Natural killer cell treated with Interleukin-12 subunit alpha and Interleukin-12 subunit beta and Interleukin-15 and Interleukin-18, amount 100 ng/mL, for 72 hours (primary cell): ENCODE measurements at places on chromosomes 13 and 19.

DNA sequence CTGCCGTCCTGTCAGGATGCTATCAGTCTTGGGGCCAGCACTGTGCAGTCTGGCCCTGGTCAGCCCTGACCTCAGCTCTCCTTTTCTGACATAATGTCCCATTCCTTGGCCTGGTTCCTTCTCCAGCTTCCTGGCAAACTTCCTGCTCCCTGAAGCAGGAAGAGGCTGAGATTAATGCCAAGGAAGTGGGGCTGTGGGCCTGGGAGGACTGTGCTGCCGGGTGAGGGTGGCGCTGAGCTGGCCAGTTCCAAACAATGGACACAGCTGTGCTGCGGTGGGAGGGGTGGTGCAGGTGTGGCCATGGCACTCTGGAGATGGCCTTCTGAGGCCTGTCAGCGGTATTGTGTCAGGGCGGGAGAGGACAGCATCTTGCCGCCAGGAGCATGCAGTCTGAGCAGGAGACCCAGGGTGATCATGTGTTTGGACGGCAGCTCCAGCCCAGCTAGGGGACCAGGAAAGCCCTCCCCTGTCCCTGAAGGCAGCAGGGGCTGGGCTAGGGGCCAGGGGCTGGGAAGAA is 30.9 kb downstream of the TUBA3C start:
- no peak for DNase-seq

DNA sequence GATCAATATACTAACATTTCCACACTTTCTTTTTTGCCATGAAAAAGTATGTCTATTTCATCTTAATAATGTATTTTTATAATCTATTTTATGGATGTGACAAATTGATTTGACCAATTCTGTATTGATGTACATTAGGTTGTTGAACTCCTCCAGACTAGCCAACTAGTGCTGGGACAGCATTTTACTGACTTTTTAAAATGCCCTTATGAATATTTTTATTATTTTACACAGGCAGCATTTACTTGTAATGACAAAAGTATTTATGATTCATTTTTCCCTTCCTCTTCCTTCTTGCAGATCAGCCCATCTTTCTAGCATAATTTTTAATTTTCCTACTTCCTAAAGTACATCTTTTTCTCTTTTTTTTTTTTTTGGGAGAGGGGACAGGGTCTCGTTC is 918 bp upstream of the FUZ start:
- DNase-seq: no peak

GRCh38 chr19:15037586-15037985 is 11.7 kb upstream of the CASP14 start:
- DNase-seq: no peak

- peak; percentile 80 for DNase-seq
Measured at GRCh38 chr19:38394488-38394887, 6.0 kb downstream of the SPRED3 start.

- no peak for DNase-seq
Measured at GRCh38 chr19:17936379-17936778, 3.6 kb downstream of the CCDC124 start.

GRCh38 chr13:79395881-79396280 is 10.2 kb downstream of the RBM26 start:
- DNase-seq: no peak

DNA sequence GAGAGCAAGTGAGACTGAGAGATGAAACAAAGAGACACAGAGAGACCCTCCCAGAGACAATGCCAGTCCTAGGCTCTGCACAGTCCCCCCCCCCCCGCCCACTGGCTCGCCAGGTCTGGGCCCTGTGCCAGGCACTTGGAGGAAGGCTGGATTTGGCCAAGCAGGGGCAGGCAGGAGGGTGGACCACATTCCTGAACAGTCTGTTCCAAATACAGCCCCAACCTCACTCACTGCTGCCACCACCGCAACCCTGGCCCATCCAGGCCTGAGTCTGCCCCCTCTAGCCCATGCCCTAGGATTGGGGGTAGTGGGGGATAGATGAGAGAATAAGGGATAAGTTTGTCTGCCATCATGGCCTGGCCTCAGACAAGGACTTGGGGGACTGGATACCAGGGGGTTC is 19.0 kb downstream of the CYP2F1 start:
- DNase-seq: no peak

- no peak for DNase-seq
Measured at GRCh38 chr13:113794086-113794485, 35.1 kb downstream of the TMEM255B start.

DNA sequence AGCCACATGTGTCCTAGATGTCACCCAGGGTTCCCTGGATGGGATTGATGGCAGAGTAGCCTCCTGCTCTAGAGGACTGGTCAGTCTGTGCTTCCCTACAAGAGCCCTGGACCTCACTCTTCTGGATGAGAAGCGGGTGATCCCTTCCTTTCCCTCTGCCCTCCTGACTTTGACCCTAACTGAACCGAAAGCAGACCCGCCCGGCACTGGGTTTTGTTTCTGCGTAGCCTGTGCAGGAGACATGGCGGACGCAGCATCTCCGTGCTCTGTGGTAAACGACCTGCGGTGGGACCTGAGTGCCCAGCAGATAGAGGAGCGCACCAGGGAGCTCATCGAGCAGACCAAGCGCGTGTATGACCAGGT is 4.9 kb downstream of the THOP1 start:
- DNase-seq: no peak

GRCh38 chr13:113337556-113337955 is 26.4 kb downstream of the GRTP1 start:
- no peak for DNase-seq

- DNase-seq: peak; percentile 60
Measured at GRCh38 chr13:43786766-43787517, at the start of gene ENOX1. ENOX1 (minus strand) TSS chr13:43786972.

- DNase-seq: no peak
Measured at GRCh38 chr19:46766569-46767317, 20.5 kb upstream of the STRN4 start.

GRCh38 chr19:50432221-50433028 is at the start of gene MYBPC2:
MYBPC2 (plus strand) TSS chr19:50432892; CDS start chr19:50432954, 62 bp downstream.
- DNase-seq: no peak

- no peak for DNase-seq
Measured at GRCh38 chr13:23671897-23672296, 101.7 kb downstream of the TNFRSF19 start.
